ENCODE measurements at places on chromosomes 16 and 17. TPM values are rescaled to one million over a fixed set of nuclear protein-coding genes. Genes with fewer than 3 reads are reported as not detected.

DNA sequence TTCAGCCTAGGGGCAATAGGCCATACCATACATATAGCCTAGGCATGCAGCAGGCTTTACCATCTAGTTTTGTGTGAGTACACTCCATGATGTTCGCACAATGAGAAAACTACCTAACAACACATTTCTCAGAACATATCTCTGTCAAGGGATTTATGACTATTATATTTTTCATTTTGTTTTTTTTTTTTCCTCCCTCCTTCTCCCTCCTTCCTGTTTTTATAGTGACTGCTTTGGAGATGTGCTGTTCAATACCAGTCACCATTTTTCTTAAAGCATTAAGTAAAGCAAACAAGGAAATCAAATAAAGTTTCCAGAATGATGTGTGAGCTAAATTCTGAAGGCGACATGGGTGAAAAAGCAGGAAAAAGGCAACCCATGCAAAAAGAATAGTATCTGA, 194.6 kb downstream of the STX8 start:
- DNase-seq, result no peak

GRCh38 chr16:7946142-7946541, 613.5 kb downstream of the RBFOX1 start:
- DNase-seq, result no peak

DNA sequence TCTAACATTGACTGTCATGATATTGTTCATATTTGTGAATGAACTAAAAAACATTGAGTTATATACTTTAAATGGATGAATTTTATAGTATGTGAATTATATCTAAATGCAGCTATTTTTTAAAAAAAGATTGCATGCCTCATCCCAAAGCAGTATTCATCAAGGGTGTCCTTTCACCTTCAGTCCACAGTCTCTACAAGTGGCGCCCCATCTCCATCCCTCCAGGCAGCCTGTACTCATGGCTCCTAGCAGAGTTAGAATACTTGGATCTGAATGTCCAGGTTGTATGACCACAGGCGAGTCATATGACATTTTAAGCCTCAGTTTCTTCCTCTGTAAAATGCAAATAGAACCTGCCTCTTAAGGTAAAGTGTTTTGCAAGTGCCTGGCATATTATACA, 69.8 kb downstream of the TMEM100 start:
- DNase-seq, result no peak

- DNase-seq, result no peak
Observed at GRCh38 chr17:14950686-14951085, 314.4 kb downstream of the PMP22 start.

- no peak for DNase-seq
Observed at GRCh38 chr17:58630883-58631522, 60.8 kb downstream of the TEX14 start.

GRCh38 chr16:13552960-13553257, 367.0 kb upstream of the ERCC4 start:
- DNase-seq, result no peak

- peak; percentile 9 for DNase-seq
Observed at GRCh38 chr16:67270931-67271338, 8.4 kb upstream of the PLEKHG4 start.

- no peak for DNase-seq
Observed at GRCh38 chr17:74484066-74484465, 17.6 kb downstream of the CD300A start.

SHISA9 gene
- total RNA-seq, result 0.28 TPM
